ENCODE measurements at places on chromosomes 6 and 20.
A peak's percentile ranks its signal among the peaks of the same experiment; 100 is the strongest.

DNA sequence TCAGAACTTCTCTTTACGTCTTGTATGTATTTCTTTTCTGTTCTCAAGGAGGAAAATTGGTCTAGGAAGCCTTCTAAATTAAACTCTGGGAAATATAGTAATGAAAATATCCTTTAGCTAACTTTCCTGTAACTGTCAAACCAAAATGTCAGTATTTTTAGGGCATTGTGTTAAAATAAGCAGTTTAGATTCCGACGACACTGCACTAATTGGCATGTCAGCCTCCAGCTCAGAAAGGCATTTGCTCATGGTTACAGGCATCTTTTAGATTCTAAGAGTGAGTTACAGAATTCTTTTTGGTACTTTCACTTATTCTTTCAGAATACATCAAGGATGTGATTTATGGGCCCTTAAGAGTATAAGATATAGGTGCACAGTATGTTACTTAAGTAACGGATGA is 26.1 kb upstream of the VAPB start:
- no peak for DNase-seq

DNA sequence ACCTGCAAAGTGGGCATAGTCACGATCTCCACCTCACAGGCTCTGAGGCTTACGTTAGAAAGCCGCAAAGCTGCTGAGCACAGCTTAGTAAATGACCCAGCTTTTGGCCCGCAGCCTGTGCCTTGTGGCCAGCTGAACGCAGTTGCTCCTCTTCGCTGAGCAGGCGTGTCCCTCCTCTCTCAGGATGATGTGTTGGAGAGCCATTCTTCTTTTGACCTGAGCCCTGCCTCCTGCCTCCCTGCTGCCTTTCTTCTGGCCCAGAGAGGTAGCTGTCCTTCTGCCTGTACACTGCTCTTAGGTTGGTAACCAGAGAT is 47.6 kb upstream of the MYL9 start:
- DNase-seq, result peak; percentile 90

DNA sequence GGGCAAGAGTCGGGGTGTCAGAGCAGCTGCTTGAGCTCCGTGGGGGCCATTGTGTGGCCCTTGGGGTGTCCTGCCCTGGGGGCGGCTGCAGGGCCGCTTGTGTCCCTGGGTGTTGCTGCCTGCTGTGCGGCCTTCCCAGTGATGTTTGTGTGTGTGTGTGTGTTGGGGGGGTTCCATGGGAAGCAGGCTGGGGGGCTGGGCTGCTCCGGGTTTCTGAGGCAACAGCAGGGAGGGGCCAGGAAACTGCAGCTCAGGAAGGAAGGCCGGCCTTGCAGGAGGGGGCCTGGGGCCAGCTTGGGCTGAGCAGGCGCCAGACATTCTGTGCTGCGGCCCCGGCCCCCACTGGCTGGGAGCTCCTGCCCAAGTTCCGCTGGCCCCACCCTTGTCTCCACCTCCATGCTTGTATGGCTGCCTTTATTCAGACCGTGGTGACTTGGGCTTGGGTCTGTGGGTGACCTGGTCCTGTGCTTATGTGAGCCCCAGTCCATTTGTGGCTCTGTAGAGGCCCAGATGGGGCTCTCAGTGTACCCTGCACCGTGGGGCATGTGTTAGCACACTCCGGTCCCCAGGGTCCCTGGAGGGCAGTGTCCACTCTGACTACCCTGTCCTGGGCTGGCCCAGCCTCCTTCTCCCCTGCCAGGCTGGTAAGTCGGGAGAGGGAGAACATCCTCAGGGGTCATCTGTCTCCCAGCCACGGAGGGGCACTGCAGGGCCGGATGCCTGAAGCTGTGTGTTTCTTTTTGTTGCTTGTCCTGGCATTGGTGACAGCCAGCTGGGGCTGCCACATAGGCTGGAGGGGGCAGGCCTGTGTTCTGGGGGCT is 4.6 kb upstream of the SOX18 start:
- peak; percentile 58 for DNase-seq

GRCh38 chr20:45176526-45177267 is 2.0 kb downstream of the PI3 start:
- no peak for DNase-seq

- DNase-seq, result no peak
Observed at GRCh38 chr20:9395971-9396370, 118.4 kb upstream of the LAMP5 start.

- no peak for DNase-seq
Observed at GRCh38 chr6:169847141-169847674, 95.8 kb downstream of the ERMARD start.

GRCh38 chr6:100620085-100620840 is 155.5 kb upstream of the SIM1 start:
- DNase-seq, result peak; percentile 48

DNA sequence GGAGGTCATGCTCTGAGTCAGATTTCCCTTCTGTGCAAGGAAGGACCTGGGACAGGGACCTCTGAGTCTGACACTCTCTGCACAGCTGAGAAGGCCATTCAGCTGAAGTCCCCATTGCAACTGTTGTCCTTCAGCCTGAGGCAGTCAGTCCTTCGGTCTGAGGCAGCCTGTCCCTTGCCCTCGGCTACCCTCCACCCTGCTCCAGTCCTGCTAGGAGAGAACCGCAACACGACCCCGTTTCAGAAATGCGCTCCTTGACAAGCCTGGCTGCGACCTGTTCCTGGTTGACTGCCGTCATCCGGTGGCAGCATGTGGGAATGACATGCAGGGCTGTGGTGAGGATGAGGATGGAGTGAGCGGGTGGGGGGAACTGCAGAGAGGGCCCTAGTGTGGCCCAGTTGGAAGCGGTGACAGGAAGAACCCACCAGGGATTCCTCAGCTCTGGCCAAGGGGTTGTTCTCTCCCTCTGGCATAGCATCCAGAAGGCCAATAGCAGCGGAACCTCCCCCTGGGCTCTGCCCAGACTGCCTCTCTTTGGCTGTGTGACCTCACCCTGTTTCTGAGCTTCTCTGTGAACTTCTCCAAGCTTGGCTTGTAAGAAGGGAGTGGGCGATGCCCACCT is 40.3 kb upstream of the ANGPT4 start:
- DNase-seq, result peak; percentile 75

- DNase-seq, result no peak
Observed at GRCh38 chr6:89487864-89488263, 54.9 kb downstream of the ANKRD6 start.

GRCh38 chr6:56573624-56574023 is 69.1 kb downstream of the DST start:
- no peak for DNase-seq

GRCh38 chr6:154428897-154429296 is 72.3 kb upstream of the IPCEF1 start:
- DNase-seq, result no peak

GRCh38 chr6:125951323-125951722 is 5.2 kb upstream of the HINT3 start:
- no peak for DNase-seq

DNA sequence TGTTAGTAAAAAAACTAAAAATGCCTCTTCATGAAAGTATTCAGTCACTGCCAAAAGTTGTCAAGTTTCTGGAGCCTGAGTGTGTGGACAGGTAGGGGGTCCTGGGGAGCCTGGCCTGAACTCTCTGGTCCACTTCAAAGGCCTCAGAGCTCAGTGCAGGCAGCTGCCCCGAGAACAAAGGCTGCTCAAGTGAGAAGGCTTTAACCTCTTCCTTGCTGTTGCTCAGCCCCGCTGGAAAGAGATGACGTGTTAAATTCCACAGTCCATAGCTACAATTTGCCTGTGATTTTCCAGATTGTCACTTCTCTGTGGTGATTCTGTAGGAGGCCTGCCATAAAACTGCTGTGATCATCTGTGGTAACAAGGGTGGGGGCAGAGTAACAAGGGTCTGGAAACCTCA is 96.9 kb downstream of the FAM120B start:
- peak; percentile 90 for DNase-seq

DNA sequence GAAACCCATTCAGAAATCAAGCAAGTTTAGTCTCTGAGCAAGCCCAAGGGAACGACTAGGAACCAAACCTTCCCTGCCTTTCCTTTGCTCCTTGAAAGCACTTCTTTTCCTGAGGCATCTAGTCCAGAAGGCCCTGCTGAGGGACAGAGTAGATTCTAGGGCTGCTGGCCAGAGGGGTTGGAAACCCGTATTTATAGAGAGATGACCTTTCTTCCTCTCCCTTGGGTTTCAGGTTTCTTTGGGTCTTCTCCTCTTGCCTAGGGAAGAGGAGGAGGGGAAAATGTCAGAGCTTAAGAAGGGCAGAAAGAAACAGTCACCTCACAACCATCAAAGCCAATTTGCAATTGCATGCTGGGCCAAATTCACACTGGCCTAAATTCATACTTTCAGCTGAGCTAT is 5.8 kb downstream of the APOBEC2 start:
- DNase-seq, result no peak

GRCh38 chr6:45801471-45802289 is 214.0 kb downstream of the CLIC5 start:
- peak; percentile 12 for DNase-seq

DNA sequence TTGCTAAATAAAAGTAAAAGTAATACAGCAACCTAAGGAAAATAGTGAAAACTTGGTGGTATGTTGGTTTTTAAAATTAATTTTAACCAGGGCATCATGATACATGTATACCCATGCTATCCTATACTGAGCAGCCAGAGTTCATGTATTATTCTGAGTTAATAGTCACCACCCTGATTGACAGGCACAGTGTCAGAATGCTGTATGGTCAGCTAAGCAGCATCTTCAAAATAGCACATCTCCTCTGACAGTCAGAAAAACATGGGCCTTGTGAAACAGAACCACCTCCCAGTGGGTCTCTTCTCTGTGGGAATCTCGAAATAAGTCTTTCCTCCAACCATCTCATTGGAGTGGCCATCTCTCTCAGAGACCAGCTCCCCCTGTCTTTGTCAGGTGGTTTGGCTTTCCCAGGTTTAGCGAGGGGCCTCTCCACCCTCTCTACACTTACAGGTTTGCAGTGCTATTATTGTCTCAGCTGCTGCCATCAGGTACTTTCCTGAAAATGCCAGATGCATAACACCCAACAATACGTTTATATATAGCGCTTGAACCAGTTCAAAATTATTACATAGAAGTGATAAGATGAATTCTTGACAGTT is 47.1 kb upstream of the RNF8 start:
- DNase-seq, result no peak

DNA sequence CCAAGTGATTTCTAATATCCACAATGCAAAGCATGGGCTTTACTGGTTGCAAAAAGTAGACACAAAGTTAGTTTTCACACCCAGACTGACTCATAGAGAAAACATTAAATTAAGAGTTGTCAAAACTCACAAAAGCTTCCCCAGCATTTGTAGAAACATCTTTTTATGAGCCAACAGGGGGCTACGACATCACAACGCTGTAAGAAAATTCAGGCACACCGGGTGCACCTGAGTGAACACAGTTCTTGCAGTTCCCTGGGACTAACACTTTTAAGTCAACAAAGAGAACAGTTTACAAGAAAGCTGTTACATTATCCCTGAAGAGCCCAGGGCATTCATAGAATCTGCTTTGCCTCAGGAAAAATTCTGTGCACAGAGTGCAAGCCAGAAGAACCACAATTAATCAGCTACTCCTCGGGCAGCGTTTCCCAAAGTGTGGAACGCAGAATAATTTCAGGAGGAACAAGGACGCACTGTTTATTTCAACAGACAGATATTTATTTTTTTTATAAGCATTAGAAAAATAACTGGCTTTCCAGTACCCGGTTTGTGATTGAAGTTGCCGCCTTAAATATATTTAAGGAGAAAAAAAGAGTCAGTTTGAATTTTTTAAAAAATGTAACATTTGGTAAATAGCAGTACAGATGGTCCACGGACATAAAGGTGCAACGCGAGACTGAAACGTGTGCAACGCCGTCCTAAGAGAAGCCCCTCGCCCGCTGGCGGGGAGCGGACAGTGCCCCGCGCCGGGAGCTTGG is 1.2 kb downstream of the NCOA5 start:
- peak; percentile 49 for DNase-seq

- peak; percentile 84 for DNase-seq
Observed at GRCh38 chr6:43644940-43645612, at the start of gene RSPH9. RSPH9 (plus strand) TSS chr6:43645036; CDS start chr6:43645099, 63 bp downstream.

- peak; percentile 23 for DNase-seq
Observed at GRCh38 chr20:35326021-35326739, 34.0 kb upstream of the FAM83C start.

DNA sequence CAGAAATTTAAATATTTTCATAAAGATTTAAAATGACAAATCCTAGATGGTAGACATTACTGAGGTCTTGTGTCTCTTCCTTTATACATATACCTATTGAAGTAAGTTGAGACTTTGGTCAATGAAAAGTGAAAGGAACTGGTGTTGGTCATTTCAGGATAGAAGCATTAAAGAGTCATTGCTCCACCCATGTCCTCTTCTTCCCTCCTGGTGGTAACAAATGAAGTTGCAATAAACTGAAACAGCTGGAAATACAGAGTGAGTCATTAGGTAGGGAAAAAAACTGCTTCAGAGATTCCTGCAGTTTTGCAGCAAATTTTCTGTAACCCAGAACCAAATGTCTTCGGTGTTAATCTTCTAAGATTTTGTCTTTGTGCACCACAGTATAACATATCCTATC is 448.0 kb downstream of the EYS start:
- peak; percentile 5 for DNase-seq

DNA sequence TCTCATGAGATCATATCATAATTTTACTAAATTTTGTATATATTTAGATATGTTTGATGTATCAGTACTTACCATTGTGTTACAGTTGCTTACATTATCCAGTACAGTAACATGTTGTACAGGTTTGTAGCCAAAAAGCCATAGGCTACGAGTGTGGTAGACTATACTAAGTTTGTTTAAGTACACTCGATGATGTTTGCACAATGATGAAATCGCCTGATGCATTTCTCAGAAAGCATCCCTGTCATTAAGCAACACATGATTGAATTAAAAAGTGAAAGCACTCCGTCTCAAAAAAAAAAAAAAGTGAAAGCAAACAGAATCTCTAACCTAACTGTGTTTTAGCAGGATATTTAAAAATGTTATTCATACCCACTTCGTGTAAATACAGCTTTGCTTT is 104.9 kb upstream of the TFAP2D start:
- DNase-seq, result no peak

- no peak for DNase-seq
Observed at GRCh38 chr6:103335412-103335811, 1524.3 kb downstream of the HACE1 start.

GRCh38 chr6:134665029-134665723 is 284.7 kb downstream of the ALDH8A1 start:
- DNase-seq, result no peak

GRCh38 chr6:144710207-144710606 is 425.1 kb downstream of the UTRN start:
- DNase-seq, result peak; percentile 73

- no peak for DNase-seq
Observed at GRCh38 chr6:154719433-154719832, 13.8 kb upstream of the SCAF8 start.

GRCh38 chr20:63814891-63815614 is 16.0 kb downstream of the ZBTB46 start:
- DNase-seq, result no peak

GRCh38 chr6:26041946-26042345 is 45.3 kb upstream of the HFE start:
- no peak for DNase-seq

GRCh38 chr6:170311696-170312095 is 5.1 kb downstream of the FAM120B start:
- DNase-seq, result peak; percentile 16

DNA sequence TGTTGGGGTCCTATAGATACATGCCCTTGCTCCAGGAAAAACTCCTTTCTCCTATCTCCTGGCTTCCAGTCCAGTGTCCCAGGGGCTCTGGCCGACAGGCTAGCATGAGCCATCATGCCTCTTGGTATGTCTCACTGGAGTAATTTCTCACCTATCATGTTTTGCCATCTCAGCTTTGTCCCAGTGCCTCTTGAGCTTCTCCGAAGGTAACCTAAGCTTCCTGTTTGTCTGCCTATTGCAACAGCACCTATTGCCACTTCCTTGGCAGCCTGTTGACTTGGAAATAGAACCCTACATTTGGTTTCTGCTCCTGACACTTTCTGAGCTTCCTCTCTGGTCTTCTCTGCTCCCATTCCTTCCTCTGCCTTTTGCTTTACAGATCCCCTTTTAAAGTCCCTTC is 197.7 kb downstream of the KCNQ5 start:
- DNase-seq, result no peak
